ENCODE measurements at places on chromosomes 7 and 10. TPM values are rescaled to one million over a fixed set of nuclear protein-coding genes. Genes with fewer than 3 reads are reported as not detected.

GRCh38 chr10:126294451-126294850 is 93.8 kb downstream of the ADAM12 start:
- H3K4me3 ChIP-seq = no peak overlapping the region
- no peak for DNase-seq
- H3K4me1 ChIP-seq = no peaks in the 10 kb centered on the region
- H3K36me3 ChIP-seq = no peaks in the 10 kb centered on the region
- no peaks in the 10 kb centered on the region for H3K27me3 ChIP-seq

DNA sequence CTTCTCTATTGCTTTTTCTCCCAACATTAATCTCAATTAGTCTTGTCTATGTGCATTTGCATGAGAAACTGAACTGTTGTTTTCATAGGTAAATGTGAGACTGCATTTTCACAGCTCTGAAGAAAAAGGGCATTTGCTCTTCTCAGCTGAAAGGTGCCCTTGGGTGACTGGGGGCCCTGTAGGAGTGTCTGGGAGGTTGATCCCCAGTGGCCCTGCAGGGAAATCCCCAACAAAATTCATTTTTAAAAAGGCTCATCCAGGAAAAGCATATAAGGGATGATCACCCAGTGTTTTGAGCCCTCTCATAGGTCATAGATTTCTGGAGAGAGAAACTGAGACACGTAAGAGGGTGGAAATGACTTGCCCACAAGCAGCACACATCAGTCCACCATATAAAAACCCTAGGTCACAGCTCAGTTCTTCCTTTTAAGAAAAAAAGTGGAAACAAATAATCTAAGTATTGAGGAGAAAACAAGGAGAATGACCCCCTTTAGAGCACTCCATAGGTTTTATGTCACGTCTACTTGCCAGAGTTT is 190.3 kb upstream of the AHR start:
- H3K27me3 ChIP-seq = no peaks in the 10 kb centered on the region
- peaks cover 2% of the 10 kb centered on the region for H3K36me3 ChIP-seq
- no peak for DNase-seq
- H3K4me3 ChIP-seq = no peak overlapping the region

DNA sequence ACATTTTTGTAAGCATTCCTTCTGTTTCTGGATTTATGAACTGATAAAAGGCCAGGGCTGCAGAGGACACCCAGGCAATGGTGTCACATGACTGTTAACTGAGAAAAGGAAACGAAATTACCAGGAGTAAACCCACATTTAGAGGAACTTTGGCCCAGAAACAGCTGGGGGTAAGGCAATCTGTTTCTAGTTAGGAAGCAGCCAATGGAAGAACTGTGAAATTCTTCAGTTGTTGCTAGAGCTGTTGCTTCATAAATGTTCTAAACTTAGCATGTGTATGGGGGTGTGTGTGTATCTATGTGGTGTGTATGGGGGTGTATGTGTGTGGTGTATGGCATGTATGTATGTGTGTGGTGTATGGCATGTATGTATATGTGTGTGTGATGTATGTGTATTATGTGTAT is 11.8 kb upstream of the PDCD4 start:
- DNase-seq = no peak
- peak overlapping the region; percentile 86 for H3K27ac ChIP-seq
- H3K27me3 ChIP-seq = no peaks in the 10 kb centered on the region
- peak overlapping the region; percentile 24 for H3K4me3 ChIP-seq
- peaks cover 15% of the 10 kb centered on the region for H3K36me3 ChIP-seq
- peaks cover 73% of the 10 kb centered on the region for H3K4me1 ChIP-seq

DNA sequence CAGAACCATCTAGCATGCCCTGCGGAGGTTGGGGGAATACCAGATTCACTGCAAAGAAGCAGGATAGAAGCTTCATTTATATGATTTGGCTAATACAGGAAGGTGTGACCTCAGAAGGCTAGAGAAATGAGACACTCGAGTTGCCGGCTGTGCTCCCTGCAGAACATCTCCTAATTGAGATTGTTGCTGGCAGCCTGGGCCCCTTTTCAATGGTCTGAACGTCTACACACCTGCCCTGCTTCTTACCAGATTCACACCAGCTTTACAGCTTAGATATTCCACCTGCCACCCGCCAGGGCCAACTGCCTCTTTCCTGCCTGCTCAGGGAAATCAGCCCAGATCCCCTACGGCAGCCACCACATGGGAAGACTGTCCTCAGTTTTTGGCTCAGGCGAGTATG is 475.3 kb upstream of the AUTS2 start:
- no peak for DNase-seq
- H3K27ac ChIP-seq = no peak overlapping the region
- H3K27me3 ChIP-seq = no peaks in the 10 kb centered on the region
- H3K36me3 ChIP-seq = no peaks in the 10 kb centered on the region
- H3K4me1 ChIP-seq = no peaks in the 10 kb centered on the region

GRCh38 chr10:116819999-116820677 is 29.2 kb upstream of the ENO4 start:
- DNase-seq = no peak
- no peaks in the 10 kb centered on the region for H3K36me3 ChIP-seq
- H3K4me1 ChIP-seq = no peaks in the 10 kb centered on the region
- no peaks in the 10 kb centered on the region for H3K27me3 ChIP-seq

DNA sequence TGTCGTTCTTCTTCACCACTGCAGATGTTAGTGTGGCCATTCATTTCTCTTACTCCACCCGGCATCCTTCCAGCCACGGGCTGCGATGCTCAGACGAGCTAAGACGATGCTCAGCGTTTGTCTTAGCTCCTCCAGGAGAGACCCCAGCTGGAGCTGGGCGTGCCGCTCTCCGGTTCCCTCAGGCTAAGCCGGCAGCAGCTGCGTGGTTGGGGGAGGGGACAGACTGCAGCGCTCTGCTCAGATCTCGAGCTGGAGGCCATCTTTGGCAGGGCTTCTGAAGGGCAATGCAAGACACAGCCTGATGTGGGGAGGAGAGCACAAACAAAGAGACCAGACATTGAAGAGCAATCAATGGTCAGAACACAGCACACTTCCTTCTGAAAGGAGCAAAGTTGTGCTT is 4.8 kb downstream of the INA start:
- no peak for DNase-seq
- H3K27me3 ChIP-seq = peaks cover 70% of the 10 kb centered on the region
- no peak overlapping the region for H3K4me3 ChIP-seq
- H3K27ac ChIP-seq = no peak overlapping the region

DNA sequence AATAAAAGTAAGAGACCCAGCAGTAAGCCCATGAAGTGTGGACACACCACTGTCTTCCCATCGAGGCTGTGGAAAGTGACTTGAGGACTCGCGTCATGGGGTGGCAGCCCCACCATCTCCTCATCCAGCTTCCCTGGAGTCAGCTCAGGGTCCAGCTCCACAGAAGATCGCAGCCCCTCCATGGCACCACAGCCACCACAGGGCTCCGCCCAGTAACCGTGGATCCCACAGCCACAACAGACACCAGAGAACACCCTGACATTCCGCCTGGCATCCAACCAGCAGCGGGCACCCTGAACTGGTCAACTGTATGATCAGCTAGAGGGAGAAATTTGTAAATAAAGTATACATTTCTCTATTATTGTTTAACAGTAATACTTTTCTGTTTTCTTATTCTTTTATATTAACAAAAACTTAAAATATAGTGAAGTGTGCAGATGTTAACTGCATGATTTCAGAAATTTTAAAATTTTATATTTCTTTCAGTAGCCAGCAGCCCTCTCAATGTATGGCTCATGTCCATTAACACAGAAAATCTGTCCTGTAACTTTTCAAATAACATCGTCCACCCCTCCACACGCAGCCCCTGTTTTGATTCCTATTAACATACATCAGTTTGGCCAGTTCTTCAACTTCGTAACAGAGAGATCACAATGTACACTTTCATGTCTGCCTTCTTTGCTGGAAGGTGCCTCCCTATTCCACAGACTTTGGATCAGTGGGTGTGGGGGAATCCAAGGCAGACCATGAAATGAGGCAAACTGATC is 69.7 kb downstream of the ITGB1 start:
- H3K27me3 ChIP-seq = no peaks in the 10 kb centered on the region
- no peaks in the 10 kb centered on the region for H3K36me3 ChIP-seq
- H3K27ac ChIP-seq = no peak overlapping the region
- H3K4me3 ChIP-seq = no peak overlapping the region
- DNase-seq = no peak
- H3K4me1 ChIP-seq = peaks cover 7% of the 10 kb centered on the region

DNA sequence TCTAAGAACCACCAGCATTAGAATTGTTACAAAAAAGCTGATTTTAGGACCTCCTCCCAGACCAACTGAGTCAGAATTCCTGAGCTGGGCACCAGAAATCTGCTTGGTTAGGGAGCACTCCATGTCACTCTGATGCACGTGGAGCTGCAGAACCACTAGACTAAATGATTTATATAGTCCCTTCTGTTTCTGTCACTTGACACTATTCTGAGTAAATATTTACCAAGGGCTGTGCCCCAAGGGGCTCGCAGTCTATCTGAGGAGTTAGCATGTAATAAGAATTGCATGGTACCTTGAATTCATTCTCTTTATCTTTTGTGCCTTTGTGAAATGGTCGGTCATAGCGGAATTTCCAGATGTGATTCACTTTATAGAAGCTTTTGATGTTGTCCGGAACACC is 196.0 kb upstream of the IMMP2L start:
- DNase-seq = no peak
- no peak overlapping the region for H3K27ac ChIP-seq
- H3K36me3 ChIP-seq = no peaks in the 10 kb centered on the region

DNA sequence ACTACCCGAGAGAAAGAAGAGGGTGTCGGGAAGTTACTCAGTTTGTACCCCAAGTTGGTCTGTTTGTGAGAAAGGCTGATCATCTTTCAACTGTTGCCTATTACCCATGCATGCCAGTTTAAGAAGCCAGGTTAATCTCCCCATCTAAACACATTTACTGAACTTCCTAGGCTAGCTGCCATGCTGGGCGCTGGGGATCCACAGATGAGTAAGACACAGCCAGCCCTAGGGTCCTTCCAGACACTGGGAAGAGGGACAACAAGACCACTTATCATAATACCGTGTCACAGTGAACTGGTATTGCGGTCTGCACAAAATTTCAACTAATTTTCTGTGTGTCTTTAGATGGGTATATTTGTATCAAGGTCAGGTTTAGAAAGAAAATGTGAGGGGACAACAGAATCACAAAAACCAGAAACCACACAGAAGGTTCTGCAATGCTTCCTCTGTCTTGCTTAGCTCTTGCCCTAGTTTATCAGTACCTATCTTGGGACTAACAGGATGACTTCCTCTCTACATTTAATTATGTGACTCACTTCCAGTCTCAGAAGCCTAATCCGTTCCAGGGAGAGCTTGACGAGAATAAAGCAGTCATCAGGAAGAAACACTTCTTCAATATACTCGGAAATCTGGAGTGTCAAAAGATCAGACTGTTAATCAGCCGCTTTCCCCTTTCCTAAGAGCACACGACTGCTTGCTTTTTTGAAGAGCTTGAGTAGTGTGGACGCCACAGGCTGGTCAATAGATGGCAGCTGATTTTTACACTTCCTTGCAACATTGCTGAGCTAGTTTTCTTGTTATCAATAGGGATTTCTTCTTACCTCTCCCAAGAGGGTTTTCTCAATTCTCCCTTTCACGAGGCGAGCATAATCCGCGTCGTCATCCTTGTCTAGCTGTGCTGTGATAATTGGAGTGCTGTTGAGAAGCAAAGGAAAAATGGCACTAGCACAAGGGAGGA is 45.7 kb downstream of the POLR3A start:
- no peak overlapping the region for H3K27ac ChIP-seq
- H3K36me3 ChIP-seq = peaks cover 41% of the 10 kb centered on the region
- H3K27me3 ChIP-seq = no peaks in the 10 kb centered on the region
- no peak for DNase-seq

DNA sequence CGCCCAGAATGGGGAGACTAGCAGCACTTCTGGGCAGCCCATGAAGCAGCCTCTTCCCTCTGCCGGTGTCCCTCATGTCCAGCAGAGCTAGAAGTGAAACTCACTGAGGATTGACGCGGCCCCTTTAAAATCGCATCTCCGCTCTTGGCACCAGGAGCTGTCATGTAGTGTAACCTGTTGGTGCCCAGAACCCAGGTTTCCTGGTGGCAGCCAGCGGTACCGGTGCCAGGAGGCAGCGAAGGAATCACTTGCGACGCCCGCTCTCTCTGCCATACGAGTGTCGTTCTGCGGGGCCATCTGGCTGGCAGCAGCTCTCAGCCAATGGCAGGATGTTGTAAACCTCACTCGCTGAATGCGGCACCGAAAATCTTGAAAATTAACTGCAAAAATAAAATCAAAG is 82.7 kb downstream of the CUX1 start:
- no peak overlapping the region for H3K27ac ChIP-seq
- no peak overlapping the region for H3K4me3 ChIP-seq
- H3K36me3 ChIP-seq = no peaks in the 10 kb centered on the region
- H3K4me1 ChIP-seq = peaks cover 1% of the 10 kb centered on the region
- DNase-seq = no peak

DNA sequence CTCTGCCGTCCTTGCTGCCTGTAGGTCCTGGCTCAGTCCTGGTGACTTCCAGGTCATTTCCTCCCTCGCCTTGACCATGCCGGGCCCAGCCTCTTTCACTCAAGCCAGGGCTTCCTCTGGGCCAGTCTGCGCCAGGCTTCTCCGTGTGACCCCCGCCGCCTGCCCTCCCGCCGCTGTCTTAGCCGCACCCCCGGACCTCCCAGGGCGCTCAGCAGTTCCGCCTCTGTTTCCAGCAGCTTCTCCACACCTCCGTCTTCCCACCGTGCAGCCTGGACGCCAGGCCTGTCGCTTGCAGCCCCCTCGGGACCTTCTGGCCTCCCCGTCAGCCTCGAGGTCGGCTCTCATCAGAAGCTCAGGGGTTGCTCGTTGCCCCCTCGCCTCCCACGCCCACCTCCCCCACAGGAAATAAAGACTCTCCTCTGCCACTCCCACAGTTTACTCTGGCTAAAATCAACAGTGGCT is 123.0 kb upstream of the FZD8 start:
- no peak overlapping the region for H3K27ac ChIP-seq
- H3K4me3 ChIP-seq = no peak overlapping the region
- no peak for DNase-seq

DNA sequence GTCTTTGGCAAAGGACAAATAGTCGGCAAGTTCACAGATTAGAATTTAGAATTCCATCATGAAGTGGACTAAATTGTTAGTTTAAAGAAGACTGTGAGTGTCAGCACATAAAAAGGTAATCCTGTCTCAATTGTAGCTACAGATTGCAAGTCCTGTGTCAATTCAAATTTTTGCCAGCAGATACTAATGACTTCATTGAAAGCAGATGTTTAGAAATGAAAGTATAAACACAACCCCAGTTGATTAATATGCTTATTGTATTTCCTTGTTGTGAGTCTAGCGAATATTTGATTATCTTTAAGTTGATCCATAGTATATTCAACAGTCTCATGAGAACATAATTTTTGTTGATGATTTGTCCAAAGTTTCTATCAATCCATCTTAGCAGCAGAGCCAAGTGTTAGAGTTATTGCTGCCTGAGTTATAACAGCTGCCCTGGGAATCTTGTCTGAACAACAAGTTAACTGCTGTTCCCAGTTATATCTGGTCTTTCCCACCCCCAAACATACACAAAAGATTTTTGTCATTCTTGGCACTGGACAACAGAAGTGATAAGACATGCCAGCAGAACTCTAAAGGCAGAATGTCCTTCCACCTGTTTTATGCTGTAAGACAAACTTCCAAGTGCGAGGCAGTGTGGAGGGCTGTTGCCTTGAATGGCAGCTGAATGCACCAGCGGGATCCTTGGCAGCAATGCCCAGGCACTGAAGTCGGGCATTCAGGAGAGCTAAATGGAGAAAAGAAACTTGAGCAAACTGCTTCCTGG is 21.3 kb upstream of the HERPUD2 start:
- no peaks in the 10 kb centered on the region for H3K27me3 ChIP-seq
- H3K27ac ChIP-seq = no peak overlapping the region
- no peaks in the 10 kb centered on the region for H3K36me3 ChIP-seq
- peaks cover 10% of the 10 kb centered on the region for H3K4me1 ChIP-seq
- H3K4me3 ChIP-seq = no peak overlapping the region

Gene RBP3
- total RNA-seq = not detected

Gene ADO
- total RNA-seq = 25.9 TPM

Gene CYP3A7
- total RNA-seq = not detected

Gene HDAC9
- total RNA-seq = 2.9 TPM
